ENCODE measurements at places on chromosomes 12 and 14.

DNA sequence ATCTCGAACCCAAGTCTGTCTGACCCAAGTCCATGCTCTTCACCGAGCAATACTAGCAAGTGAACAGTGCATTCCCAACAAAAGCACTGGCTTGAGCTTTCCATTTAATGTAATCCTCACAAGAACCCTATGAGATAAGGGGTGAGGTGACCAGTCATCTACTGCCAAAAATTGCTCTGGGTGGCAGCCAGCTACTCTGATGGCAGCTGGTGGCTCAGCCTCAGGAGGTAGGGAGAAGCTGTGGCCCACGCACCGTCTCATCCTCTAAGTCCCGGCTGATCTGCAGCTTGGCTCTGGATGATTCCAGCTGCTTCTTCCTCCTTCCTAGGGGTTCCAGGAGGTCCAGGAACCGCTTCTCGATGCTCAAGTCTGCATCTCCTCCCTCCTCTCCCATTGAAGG is 75.2 kb downstream of the PLEKHG3 start:
- DNase-seq = no peak

GRCh38 chr14:54562334-54562733 is 4.6 kb upstream of the SAMD4A start:
- no peak for DNase-seq

DNA sequence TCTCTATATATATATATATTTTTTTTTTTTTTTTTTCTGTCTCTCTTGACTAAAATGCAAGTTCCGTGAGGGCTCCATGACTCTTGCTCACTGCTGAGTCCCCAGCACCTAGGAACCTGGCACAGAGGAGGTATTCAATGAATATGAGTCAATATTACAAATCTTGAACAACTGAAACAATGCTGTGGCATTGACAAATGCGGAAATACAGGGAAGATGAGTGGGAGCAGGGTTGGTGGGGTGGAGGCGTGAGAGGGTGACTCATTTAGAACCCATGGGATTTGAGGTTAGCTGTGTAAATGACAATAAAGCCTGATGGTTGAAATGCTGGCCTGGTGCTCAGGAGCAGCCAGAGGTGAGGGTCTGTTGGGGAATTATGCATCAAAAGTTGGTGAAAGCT is 121.7 kb upstream of the FUT8 start:
- no peak for DNase-seq

- DNase-seq = no peak
Observed at GRCh38 chr12:52010692-52011601, 4.2 kb downstream of the TAMALIN start.

DNA sequence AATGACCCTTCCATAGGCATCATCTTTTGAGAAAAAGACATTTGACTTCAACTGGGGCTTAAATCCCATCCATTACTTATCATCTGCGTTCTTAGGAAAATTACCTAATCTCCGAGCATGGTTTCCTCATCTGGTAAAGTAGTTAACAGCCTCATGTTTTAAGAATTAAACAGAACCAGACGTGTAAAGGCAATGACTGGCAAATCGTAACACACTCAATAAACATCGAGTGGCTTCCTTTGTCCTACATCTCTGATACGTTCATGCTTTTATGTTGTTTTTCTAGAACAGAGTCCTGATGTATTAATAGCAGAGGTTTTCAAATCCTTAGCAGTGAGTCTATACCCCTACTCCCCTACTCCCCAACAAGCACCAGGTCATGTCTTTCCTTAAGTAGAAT is 189.7 kb upstream of the RGS6 start:
- DNase-seq = no peak

DNA sequence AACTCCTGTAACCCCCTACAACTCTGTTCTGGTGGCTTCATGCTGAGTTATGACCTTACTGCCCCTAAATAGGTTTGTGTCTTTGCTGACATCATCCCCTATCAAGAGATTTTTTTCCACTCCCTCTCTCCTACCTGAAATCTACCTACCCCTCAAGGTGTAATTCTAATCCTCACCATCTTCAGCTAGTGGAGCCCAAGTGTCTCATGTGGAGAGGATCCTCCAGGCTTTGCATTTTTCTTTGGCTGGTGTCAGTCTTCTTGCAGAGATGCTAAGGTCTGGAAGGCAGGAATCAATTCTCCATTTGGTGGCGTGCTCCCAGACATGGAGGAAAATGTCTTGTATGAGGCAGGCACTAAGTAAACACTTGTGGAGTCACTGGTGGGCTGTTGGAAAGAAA is 74.8 kb upstream of the PRMT8 start:
- no peak for DNase-seq
